ENCODE measurements at places on chromosomes 5 and 9.

GRCh38 chr5:93592883-93593282, 9.9 kb downstream of the NR2F1 start:
- no peak for DNase-seq

GRCh38 chr5:14424011-14424685, 157.4 kb upstream of the OTULINL start:
- no peak for DNase-seq

- no peak for DNase-seq
These were observed 8.7 kb downstream of the GARIN3 start for GRCh38 chr5:157157293-157157891.

GRCh38 chr5:58117542-58117941, 342.3 kb downstream of the PLK2 start:
- DNase-seq: no peak

DNA sequence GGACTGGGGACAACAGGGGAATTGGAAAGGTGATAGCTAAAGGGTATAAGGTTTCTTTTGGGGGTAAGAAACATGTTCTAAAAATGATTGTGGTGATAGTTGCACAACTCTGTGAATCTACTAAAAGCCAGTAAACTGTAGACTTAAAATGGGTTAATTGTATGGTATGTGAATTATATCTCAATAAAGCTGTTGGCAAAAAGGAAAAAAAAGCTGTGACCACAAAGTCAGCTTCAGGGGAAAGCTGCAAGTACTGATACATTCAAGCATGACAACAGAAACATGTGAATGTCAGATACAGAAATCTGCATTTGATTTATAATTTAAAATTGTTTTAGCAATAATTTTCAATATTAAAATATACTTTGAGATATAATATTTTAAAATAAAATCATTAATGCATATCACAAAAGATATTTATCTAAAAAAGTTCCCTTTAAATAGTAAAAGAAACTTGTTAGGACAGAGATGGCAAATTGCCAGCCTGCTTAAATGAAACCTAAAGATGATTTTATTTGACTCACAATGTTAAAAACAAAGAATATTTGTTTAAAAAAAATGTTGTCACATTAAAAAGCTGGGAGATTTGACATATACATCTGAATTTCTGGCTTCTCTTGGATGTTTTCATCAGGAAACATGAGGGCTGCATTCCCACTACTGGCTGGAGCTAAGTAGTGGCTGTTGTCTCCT, 66.0 kb downstream of the TBCA start:
- DNase-seq: no peak

DNA sequence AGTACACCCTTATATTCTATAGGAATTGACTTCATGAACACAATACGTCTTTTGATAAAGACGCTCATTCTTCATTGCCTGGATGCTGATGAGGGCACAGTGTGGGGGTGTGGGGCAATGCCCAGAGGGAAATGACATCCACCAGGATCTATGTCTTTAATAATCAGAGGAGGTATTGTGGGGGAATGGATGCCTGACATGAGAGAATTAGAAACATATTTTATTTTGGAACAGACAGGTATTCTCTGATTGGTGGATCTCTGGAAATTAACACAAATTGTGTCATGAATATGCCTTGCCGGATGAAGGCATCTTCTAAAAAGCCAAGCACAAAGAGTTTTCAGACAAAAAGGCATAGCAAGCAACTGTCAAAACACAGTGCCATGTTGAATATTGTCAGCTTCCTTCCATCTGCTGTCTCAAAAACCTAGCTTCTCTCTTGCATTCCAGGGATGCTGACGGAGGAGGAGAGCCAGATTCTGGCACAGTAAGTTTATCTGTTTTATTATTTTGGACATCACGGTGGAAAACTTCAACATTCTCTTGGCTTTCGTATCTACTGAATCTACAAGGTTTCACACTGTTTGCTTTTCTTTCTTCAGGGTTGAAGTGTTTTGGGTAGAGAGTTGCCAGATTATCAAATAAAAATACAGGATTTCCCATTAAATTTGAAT, 3.9 kb upstream of the C5orf58 start:
- DNase-seq: no peak

DNA sequence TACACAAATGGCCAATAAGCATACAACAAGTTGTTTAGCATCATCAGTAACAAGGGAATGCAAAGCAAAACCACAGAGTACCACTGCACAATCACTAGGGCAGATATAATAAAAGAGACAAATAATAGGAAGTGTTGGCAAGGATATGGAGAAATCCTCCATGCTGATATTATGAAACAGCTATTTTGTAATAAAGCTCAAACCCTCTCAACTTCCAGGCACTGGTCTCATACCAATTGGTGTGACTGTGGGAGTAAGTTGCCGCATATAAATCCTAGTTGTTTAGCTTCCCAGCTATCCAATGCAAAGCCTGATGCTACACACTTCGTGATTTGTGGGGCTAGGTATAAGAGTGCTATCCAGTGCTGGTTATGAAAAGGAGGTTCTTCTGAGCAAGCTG, 88.6 kb downstream of the SMIM23 start:
- no peak for DNase-seq

- no peak for DNase-seq
These were observed 10.1 kb downstream of the TRIO start for GRCh38 chr5:14153071-14153864.

- no peak for DNase-seq
These were observed 78.2 kb downstream of the ATP10B start for GRCh38 chr5:160773646-160774410.

GRCh38 chr5:2633992-2634391, 117.5 kb downstream of the IRX2 start:
- no peak for DNase-seq

GRCh38 chr5:99105216-99105615, 176.4 kb upstream of the CHD1 start:
- DNase-seq: no peak

DNA sequence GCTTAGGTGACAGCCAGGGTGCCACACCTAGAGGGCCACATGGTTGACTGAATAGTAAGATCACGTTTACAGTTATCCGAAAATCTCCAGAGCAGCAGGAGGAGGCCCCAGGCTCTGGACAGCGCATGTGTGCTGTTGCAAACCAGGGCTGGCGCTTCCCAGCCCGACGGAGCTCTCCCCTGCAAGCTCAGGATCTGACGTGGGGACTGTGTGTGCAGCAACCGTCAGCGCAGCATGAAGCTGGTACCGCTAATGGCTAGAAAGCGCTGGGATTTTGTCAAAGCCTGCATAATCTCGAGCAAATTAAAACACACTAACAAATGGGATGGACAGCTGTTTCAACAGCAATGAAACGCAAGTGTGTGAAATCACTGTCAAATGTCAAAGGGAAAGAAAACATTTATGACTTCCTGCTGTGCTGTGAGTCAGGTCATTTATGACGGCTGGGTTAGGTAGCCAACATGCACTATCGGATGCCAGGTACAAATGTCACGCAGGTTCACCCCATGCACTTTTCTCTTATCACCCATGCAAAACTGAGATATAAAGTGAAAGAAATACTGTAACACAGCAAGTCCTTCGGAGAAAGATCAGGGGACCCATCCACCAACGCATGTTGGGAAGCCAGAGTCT, 7.5 kb downstream of the SURF4 start:
- DNase-seq: no peak

DNA sequence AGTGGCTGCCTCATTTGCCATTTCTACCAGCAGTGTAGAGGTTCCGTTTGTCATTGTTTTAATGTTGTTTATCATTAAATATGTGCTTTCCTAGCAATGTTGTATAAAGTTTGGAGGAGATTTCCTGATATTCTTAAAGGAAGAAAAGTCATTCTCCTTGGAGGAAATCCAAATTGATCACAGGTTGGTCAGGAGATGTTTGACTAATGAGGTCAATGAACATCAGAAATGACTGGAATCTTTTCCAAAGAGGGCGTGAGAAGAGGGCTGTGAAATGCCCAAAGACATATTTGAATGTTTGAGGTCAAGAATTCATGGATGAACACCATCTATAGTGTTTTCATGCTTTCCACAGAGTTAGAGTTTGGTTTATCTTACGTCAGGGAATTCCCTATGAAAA, 471.3 kb downstream of the MAT2B start:
- no peak for DNase-seq

DNA sequence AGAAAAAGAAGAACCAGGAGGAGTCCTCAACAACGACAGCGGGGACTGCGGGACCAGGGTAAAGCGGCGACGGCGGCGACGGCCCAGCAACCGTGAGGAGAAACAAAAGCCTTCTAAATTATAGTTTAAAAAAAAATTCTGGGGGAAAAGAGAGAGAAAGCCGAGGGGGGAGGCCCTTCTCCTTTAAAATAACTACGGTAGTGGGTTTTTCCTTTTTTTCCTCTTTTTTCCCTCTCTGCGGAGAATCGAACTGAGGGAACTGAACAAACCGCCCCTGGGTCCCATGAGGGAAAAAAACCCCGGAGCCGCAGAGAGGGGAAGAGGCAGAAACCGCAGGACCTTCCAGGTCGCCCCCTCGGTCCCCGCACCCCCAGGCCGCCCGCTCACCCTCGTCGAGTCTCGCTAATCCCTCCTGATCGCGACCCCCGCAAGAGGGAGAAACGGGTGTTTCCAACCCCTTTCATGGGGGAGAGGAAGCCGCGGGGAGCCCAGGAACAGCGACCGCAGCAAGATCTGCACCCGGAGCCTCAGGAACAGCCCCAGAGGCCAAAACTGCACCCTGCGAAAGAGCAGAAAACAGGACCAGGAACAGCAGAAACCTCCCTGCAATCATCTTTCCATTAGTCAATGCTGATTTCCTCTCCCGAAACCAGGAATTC, 453 bp downstream of the CPEB4 start:
- DNase-seq: no peak

GRCh38 chr5:114363837-114364236, 2.0 kb downstream of the KCNN2 start:
- DNase-seq: no peak

- no peak for DNase-seq
These were observed 23.3 kb upstream of the UGT3A2 start for GRCh38 chr5:36089989-36090388.

DNA sequence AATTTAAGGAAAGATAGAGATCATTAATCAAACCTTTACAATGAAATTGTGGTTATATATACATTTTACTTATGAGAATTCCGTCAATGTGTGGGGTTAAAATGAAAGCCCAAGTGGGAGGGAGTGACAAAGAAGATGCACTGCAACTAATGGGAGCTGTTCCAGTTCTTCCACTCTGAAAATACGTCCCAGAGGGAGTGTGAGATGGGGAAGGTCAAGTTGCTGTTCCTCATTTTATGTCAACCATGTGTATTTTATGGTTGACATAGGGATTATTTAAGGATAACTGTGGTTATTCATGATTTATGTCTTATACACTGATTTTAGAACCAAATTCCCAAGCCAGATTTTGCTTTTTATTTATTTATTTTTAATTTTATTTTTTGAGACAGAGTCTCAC, 14.2 kb upstream of the RGS3 start:
- no peak for DNase-seq

GRCh38 chr5:72248410-72248981, 71.5 kb downstream of the MRPS27 start:
- no peak for DNase-seq
